Uterus (tissue), 4 donors: ENCODE measurements at places on chromosomes 3 and 15.

DNA sequence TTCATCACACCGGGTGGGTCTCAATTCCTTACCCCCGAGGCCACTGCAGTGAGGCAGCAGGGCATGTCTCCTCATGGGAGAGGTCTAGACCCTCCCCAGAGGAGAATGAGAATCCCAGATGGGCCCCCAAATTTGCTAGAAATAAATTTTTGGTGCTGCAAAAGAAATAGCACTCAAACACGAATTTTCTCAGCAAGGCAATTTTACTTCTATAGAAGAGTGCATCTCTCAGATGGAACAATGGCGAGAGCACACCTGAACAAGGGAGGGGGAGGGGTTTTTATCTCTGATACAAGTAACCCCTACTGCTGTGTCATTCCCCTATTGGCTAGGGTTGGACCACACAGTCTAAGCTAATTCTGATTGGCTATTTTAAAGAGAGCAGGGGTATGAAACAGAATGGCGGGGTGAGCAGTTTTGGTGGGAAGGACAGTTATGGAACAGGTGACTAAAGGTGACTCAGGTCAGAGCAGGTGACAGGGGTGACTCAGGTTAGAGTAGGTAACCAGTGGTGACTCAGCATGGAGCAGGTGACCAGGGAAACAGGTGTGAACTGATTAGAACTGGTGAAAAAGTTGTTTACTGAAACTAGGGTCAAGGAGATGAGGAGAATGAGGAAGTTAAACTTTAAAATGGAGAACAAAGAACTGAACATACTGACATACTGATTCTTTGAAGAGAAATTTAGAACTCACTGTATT is 93.0 kb upstream of the WNT7A start:
- no peak overlapping the region for H3K4me3 ChIP-seq
- no peak overlapping the region for H3K27ac ChIP-seq
- no peaks in the 10 kb centered on the region for H3K36me3 ChIP-seq
- H3K4me1 ChIP-seq: no peaks in the 10 kb centered on the region
- no peak for DNase-seq
- H3K27me3 ChIP-seq: no peaks in the 10 kb centered on the region

- no peak for DNase-seq
- H3K4me3 ChIP-seq: no peak overlapping the region
- H3K27ac ChIP-seq: no peak overlapping the region
- no peaks in the 10 kb centered on the region for H3K27me3 ChIP-seq
- no peaks in the 10 kb centered on the region for H3K4me1 ChIP-seq
Measured at GRCh38 chr15:73744293-73744692, 8.9 kb downstream of the INSYN1 start.

- H3K27me3 ChIP-seq: no peaks in the 10 kb centered on the region
- no peaks in the 10 kb centered on the region for H3K36me3 ChIP-seq
- H3K27ac ChIP-seq: peak overlapping the region; percentile 99
- peak overlapping the region; percentile 60 for H3K4me3 ChIP-seq
- peaks cover 3% of the 10 kb centered on the region for H3K4me1 ChIP-seq
Measured at GRCh38 chr3:133574260-133574881, 885 bp downstream of the CDV3 start.

- no peak overlapping the region for H3K4me3 ChIP-seq
- H3K36me3 ChIP-seq: no peaks in the 10 kb centered on the region
- no peaks in the 10 kb centered on the region for H3K4me1 ChIP-seq
- no peaks in the 10 kb centered on the region for H3K27me3 ChIP-seq
- DNase-seq: no peak
Measured at GRCh38 chr3:115402651-115403050, 220.7 kb upstream of the GAP43 start.

- no peaks in the 10 kb centered on the region for H3K36me3 ChIP-seq
- H3K27ac ChIP-seq: no peak overlapping the region
- H3K27me3 ChIP-seq: no peaks in the 10 kb centered on the region
Measured at GRCh38 chr3:42169579-42170120, 78.5 kb downstream of the TRAK1 start.

DNA sequence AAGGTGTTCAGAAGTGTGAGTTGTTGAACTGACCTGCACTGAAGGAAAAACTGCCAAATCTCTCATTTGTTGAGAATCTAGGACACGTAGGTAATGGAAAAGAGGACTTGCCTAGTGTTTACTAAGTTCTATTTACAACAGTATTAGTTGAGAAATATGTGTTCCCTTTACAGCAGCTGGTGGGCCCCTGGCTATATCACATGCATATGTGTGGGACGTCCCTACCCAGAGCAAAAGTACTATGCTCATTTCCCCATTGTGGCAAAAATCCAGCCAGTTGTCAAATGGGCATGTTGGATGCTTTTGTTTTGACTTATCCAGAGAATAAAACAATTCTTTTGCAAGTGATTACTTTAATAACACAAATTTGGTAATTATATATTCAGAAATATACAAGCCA is 113.3 kb upstream of the PTX3 start:
- no peak for DNase-seq
- no peaks in the 10 kb centered on the region for H3K27me3 ChIP-seq
- no peaks in the 10 kb centered on the region for H3K4me1 ChIP-seq

GRCh38 chr3:185729337-185730055 is 95.3 kb downstream of the IGF2BP2 start:
- no peak overlapping the region for H3K4me3 ChIP-seq
- H3K4me1 ChIP-seq: no peaks in the 10 kb centered on the region
- H3K27ac ChIP-seq: no peak overlapping the region
- H3K36me3 ChIP-seq: no peaks in the 10 kb centered on the region
- no peaks in the 10 kb centered on the region for H3K27me3 ChIP-seq
- DNase-seq: no peak

DNA sequence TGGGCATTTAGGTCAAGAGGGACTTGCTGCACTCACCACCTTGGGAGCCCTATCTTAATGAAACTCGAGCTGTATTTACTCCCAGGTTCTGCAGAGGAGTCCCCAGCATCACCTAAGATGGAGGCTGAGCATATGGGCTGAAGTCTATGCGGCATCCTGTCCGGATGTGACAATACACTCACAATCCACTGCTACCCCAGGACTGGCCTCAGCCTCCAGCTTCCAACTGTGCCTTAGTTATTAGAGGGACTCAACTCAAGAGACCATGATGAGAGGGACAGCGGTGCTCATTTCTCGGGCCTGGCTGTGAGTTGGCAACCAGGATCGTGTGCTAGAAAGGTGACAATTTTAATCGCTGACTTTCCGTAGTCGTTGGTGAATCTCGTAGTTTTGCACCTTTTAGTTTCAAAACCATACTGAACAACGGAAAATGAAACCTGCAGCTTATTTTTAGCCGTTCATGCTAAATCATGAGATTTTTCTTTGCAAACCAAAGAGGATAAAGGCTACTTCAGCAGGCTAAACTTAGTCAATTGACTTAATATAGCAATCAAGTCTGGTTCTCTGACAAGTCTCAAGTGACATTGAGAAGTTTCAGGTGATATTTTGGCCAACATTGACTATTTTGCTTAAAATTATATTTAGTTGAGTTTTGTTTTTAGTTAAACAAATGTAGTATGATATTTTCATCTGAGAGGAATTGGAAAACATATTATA is 11.1 kb downstream of the ZBTB38 start:
- no peaks in the 10 kb centered on the region for H3K27me3 ChIP-seq
- no peaks in the 10 kb centered on the region for H3K4me1 ChIP-seq
- no peaks in the 10 kb centered on the region for H3K36me3 ChIP-seq

- H3K4me3 ChIP-seq: no peak overlapping the region
- H3K27me3 ChIP-seq: no peaks in the 10 kb centered on the region
- H3K4me1 ChIP-seq: peaks cover 7% of the 10 kb centered on the region
- no peak for DNase-seq
- no peaks in the 10 kb centered on the region for H3K36me3 ChIP-seq
Measured at GRCh38 chr3:69838217-69838616, 99.0 kb downstream of the MITF start.

GRCh38 chr3:129605922-129606635 is 397 bp downstream of the PLXND1 start:
- H3K4me1 ChIP-seq: no peaks in the 10 kb centered on the region
- H3K4me3 ChIP-seq: peak overlapping the region; percentile 57
- H3K27me3 ChIP-seq: no peaks in the 10 kb centered on the region
- DNase-seq: peak; percentile 59
- no peaks in the 10 kb centered on the region for H3K36me3 ChIP-seq
